ENCODE measurements at places on chromosomes 2 and 18.

DNA sequence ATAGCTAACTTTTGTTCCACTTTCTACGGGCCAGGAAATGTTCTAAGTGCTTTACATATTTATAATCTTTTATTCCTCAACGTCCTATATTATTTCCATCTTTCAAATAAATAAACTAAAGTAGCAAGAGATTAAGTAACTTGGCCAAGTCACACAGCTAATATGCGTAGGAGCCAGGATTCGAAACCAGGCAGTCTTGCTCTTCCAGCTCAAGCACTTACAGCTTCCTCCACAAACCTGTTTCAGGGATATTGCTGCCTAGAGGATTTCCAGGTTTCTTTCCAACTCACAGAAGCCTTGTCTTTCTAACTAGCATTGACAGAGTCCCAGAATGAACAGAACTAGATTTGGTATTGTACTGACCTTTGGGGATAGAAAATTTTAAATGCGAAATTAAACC, 102.5 kb downstream of the FIGN start:
- DNase-seq, result no peak

- no peak for DNase-seq
These were observed 80.7 kb downstream of the CCBE1 start for GRCh38 chr18:59616501-59616900.

DNA sequence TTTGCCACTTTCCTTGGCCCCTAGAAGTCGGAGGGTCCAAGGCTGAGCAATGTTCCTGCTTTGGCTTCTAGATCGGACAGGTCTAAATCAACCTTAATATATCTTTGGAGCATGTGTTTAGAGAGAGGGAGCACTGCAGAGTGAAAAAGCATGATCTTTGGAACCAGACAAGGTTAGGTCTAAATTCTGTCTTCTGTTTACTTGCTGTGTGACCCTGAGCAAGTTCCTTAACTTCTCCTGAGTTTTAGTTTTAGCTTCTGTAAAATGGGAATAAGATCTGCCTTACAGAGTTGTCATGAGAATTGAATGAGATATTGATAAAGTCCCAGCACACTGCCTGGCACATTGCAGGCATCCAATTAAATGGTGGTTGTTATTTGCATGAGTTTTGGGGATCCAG, 13.9 kb downstream of the TMEM17 start:
- no peak for DNase-seq

GRCh38 chr2:128379021-128380015, 60.6 kb upstream of the HS6ST1 start:
- DNase-seq, result no peak

DNA sequence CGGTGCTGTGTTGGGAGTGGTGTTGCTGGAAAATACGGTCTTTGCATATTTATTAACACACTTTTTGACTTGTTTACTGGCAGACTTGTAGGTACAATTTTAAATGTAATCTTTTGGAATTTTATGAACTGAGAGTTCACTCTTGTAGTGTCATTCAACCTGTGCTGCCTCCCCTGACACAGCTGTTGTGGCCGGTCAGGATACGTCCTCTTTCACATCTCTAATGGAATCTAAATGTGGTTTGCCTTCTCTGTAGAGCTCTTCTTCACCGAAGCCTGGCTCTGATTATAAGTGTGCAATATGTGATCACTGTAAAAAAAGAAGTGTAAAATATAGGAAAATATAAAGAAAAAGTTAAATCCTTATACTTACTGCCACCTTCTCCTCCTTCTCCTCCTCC, 94.7 kb downstream of the MAP4K4 start:
- no peak for DNase-seq

GRCh38 chr2:127675331-127676261, at the start of gene LIMS2:
Gene LIMS2 (minus strand): TSS chr2:127675530. CDS start chr2:127675024, 506 bp downstream.
- DNase-seq, result no peak

GRCh38 chr18:22543769-22544168, 126.1 kb upstream of the CTAGE1 start:
- DNase-seq, result no peak

GRCh38 chr18:77022556-77022955, 110.0 kb downstream of the MBP start:
- no peak for DNase-seq

- no peak for DNase-seq
These were observed 139.1 kb upstream of the SKOR2 start for GRCh38 chr18:47390410-47391024.

DNA sequence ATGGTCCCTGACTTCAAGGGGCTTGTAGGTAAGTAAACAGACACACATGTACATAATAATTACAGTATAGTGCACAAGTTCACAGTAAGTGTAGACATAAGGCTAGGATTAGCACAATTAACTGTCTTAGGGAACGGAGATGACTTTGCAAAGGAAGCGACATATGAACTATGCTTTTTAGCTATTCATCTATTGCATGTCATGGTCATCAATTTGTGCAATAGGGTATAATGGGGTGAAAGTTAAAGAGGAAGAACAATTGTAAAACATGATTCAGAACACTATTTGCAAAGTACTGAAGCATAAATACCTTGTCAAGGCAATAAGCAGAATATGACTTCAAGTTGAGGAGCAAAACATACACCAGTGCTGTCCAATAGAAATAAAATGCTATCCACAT, 112.3 kb upstream of the SLC8A1 start:
- no peak for DNase-seq

- no peak for DNase-seq
These were observed 468.4 kb downstream of the SUCLG1 start for GRCh38 chr2:83990636-83991035.

GRCh38 chr18:36095936-36096519, 28.7 kb upstream of the RPRD1A start:
- DNase-seq, result no peak

DNA sequence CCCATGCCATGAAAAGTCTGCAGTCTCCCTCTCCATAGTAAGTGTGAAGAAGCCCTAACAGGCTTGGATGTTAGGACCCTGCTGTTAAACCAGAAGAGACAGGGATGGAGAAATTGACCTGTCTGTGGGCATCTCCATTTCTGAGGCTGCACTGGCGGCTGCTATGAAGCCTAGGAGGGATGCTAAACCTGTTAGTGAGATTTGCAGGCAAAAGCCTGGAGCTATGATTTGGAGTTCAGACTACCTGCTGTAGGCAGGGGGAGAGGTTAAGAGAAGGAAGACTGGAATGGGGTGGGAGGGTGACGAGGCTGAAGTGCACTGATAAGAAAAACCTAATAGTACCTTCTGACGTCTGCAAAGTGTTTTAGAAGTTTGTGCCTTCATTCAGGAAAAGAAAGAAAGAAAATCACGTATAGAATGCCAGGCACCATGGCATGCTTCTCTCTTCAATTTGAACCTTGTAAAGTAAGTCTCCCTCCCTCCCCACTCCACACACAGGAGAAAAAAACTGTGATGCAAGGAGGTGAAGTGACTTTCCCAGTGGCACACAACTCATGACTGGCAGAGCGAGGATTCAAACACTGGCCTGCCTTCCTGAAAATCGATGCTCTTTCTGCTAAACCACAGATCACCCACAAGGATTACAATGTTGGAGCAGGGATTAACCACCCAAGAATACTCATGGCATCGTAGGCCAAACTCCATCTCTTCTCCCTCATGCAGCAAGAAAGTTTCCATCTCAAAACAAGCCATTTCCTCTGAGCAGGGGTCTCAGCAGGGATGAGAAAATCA, 98.5 kb upstream of the PKDCC start:
- no peak for DNase-seq

GRCh38 chr2:109563288-109563687, 50.5 kb downstream of the SEPTIN10 start:
- no peak for DNase-seq

- no peak for DNase-seq
These were observed 7.0 kb downstream of the TNS1 start for GRCh38 chr2:217995731-217996231.

- no peak for DNase-seq
These were observed 25.7 kb downstream of the SLC4A1AP start for GRCh38 chr2:27689424-27689823.

DNA sequence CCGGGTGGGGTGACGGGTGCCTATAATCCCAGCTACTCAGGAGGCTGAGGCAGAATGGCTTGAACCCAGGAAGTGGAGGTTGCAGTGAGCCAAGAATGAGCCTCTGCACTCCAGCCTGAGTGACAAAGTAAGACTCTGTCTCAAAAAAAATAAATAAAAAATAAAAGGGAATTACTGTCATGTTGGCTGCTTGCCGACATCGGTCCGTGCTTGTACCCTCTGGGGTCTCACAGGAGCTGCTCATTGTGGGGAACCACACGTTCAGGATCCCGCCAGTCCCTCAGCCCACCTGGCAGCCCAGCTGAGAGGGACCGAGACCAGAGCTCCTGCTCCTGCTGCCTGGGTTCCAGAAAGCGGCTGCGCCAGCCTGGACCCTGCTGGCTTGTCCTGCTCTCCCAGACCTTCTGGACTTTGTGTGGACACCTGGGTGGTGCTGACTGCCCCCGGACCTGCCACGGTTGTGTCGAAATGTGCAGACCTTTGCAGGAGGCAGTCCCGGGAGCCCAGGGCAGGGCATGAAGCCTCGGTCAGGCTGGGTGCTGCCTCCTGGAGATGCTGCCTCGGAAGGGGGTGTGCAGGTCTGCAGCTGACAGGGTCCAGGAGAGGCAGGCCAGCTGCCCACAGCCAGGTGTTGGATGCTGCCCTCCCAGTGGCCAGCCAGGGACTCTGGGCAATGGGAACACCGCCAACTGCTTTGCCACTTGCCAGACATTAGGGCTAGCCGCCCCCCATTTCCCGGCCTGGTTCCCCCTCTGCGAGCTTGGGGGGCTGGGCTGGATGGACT, 16.4 kb downstream of the KLF11 start:
- no peak for DNase-seq

DNA sequence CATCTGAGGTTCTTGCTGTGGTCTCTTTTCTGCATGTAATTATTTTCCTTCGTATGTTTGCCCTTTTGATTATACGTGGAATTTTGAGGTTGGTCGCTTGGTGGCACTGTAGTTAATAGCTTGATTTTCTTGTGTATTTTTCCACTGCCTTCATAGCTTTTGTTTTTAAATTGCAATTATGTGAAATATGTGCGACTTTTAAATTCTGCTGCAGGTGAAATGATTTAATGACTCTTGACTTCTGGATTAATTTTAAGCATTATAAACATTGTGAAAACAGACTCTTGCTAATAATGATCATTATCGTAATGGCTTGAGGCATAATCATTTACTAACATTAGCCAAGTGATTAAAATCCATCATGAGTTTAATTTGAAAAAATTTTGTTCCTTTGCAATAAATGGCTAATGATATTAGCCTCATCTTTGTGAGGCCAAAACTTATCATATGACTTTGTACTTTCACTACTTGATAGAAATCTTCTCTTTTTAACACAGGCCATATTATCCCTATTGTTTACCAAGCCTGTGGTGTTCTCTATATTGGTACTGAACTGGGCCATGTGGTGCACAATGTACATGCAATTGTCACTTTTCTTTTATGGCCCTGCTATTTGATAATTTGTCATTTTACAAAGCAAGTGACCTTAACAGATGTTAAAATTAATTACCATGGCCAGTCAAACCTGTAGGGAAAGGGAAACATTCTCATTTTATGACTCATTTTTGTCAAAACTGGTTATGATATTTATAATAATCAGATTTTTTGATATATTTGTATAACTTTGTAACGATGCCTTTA, 62.8 kb upstream of the NEUROD1 start:
- DNase-seq, result no peak

DNA sequence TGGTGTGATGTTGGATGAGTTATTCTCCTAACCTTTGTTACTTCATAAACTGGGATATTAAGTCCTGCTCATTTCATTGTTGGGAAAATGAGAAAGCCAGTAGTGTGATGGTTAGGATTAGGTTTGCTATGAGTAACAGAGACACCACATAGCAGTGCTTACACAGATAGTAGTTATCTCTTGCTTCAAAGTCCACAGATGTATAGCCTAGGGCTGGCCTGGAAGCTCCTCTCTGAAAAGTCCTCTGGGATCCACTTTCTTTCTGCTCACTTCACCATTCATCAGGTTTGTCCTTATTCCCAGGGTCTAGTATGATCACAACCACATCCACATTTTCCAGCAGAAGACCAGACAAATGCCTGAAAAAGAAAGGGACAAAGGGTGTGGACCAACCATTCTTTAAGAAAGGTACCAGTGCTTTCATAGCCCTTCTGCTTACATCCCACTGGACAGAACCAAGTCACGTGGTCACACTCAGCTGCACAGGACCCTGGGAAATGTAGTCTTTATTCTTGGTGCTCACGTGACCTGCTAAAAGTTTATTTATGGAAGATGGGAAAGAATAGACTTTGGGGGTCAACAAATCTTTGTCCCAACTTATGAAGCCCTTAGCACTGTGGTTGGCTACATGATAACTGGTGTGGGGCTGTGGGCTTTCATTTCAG, 108.9 kb downstream of the INSIG2 start:
- no peak for DNase-seq

DNA sequence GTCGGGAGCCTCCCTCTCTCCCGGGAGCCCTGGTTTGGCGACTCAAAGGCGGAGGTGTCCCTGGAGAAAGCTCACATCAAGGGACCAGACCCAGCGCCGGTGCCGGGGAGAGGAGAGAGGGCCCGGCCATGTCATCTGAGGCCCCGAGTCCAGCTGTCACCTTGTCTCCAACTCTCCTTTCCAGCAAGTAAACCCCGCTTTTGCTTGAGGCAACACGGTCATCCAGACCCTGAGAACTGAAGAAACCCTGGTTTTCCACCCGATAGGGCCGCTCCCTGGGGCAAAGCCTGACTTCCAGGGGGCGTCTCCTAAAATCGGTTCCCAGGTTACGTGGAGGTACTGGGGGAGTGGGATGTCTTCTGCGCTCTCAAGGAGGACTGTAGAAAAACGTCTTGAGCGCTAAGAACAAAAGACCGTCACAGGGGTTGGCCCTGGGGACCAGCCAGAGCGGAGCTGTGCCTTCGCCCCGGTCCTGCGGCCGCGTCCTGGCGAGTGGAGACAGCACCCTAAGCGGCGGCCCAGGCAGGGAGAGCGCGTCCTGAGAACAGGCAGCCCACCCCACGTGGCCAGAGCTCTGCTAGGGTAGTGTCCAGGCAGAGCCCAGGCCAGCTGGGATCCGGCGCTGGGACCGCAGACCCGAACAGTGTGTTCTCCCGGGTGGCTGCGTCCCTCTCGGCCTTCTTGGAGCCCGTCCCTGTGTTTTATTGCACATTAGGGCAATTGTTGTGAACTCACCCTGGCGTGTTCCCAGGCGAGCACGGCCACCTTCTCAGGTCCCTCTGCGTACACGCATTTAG, 55.7 kb downstream of the TMEM18 start:
- DNase-seq, result no peak

- DNase-seq, result no peak
These were observed 43.6 kb downstream of the SRBD1 start for GRCh38 chr2:45567288-45567963.

DNA sequence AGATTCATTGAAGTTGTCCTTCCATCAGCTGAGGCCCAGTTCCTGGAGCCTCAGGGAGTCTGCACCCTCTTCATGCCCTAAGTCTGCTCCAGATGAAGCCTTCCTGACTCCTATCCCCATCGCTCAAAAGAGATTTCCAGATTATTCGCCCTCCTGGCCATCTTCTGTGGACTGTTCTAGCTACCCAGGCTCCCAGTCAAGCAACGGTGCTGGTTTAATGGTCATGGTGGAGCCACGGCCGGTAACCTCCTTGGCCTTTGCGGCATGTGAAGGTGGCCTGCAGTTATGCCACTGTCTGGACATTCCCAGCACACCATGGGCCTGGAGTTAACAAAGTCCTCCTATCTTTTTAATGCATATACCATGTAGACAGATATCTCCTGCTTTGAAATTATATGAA, 140.1 kb upstream of the ASB18 start:
- DNase-seq, result no peak

- DNase-seq, result no peak
These were observed 2.6 kb downstream of the MAB21L4 start for GRCh38 chr2:240893363-240893844.

GRCh38 chr2:132804051-132804450, 134.0 kb upstream of the LYPD1 start:
- DNase-seq, result no peak

GRCh38 chr18:3170441-3171161, 49.2 kb downstream of the MYOM1 start:
- DNase-seq, result no peak

All from stimulated activated CD8-positive, alpha-beta memory T cell treated with anti-CD3 and anti-CD28 coated beads, Interleukin-7, amount 100 ng/mL, for 1 hour (primary cell).